ENCODE measurements at places on chromosomes 12 and 14. TPM values are rescaled to one million over a fixed set of nuclear protein-coding genes. Genes with fewer than 3 reads are reported as not detected.

GRCh38 chr12:31317471-31318395 lies 8.2 kb downstream of the SINHCAF start:
- DNase-seq = peak; percentile 62

DNA sequence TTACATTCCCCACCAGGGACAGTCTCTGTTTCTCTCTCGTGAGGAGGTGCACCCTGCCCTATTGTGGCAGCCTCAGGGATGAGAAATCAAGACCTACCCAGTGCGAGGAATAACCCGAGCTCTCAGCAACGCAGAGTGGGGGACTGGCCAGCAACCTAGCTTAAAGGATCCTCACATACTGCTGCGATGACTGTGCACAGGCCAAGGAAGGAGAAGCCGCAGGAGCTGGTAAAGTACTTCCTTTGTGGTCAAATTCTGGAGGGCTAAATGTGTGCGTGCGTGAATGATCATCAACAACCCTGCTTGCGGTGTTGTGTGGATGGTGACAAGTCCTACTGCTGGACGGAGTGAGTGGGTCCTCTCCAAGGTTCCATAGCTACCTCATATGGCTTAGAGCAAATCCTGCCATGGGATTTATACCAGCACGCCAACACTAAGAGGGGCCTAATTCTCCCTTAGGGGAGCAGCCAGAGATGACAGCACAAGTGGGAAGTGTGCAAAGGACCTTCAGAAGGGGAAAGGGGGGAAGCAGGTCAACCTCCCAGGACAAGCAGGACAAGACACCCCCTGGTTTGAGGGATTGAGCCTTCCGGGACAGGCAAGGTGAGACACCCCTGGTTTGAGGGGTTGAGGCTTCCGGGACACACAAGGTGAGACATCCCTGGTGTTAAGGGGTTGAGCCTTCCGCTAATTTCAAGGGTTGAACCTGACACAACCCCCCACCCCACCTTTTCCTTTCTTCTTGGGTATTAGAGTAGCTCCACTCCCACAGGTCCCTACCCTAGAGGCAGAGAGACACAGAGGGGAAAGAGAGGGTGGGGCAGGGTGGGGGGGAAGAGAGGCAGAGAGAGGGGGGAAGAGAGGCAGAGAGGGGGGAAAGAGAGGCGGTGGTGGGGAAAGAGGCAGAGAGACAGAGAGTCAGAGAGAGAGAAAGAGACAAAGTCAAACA lies 58.8 kb upstream of the AP4S1 start:
- DNase-seq = no peak

Gene IL23A
- polyA plus RNA-seq = 0.57 TPM

GRCh38 chr14:54556535-54556934 lies 10.4 kb upstream of the SAMD4A start:
- no peak for DNase-seq

Gene TAS2R13
- 0.06 TPM for polyA plus RNA-seq

GRCh38 chr14:72714871-72715214 lies 179.1 kb downstream of the DPF3 start:
- no peak for DNase-seq

DNA sequence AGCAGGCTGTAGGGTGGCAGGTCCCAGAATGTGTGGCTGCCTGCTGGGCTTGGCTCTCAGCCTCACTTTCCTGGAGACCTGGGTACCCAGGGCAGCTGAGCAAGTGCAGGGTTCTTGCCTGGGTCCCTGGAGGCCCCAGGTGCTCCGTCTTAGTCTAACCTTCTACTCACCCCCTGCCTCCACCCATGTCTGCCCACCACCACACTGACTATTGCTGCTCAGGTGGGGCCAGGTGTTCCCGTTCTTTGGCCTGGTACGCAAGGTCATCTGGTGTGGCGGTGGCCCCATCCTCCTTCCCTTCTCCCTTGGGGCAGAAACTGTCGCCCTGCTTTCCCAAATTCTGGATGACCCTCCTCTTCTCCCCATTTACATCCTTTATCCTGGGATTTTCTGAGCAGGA lies 319.9 kb downstream of the TMEM121 start:
- no peak for DNase-seq

- peak; percentile 5 for DNase-seq
Measured at GRCh38 chr12:96710127-96710745, 196.8 kb upstream of the NEDD1 start.

- peak; percentile 52 for DNase-seq
Measured at GRCh38 chr12:66288121-66288520, 14.2 kb upstream of the HELB start.

Measured in small intestine (tissue), 16 donors.